ENCODE measurements at places on chromosomes 5 and 9.

DNA sequence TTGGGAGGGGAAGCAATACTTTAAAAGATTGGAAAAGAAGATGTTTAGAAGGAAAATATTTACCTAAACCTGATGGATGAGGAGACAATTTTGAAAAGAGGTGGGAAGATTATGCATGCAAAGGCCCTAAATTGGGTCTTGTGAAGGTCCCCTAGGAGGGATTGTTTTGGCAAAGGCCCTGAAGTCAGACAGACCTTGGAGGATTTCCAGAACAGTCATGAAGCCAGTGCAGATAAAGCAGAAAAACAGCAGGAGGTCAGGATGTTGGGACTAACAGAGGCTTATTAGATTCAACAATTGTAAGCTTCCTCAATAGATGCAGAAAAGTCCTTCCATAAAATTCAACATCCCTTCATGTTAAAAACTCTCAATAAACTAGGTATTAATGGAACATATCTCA lies 361.0 kb upstream of the CDH6 start:
- no peak for DNase-seq

GRCh38 chr9:20319241-20319640 lies 303.1 kb downstream of the MLLT3 start:
- no peak for DNase-seq

- DNase-seq = no peak
Measured at GRCh38 chr9:89522261-89522958, 24.5 kb upstream of the SEMA4D start.

DNA sequence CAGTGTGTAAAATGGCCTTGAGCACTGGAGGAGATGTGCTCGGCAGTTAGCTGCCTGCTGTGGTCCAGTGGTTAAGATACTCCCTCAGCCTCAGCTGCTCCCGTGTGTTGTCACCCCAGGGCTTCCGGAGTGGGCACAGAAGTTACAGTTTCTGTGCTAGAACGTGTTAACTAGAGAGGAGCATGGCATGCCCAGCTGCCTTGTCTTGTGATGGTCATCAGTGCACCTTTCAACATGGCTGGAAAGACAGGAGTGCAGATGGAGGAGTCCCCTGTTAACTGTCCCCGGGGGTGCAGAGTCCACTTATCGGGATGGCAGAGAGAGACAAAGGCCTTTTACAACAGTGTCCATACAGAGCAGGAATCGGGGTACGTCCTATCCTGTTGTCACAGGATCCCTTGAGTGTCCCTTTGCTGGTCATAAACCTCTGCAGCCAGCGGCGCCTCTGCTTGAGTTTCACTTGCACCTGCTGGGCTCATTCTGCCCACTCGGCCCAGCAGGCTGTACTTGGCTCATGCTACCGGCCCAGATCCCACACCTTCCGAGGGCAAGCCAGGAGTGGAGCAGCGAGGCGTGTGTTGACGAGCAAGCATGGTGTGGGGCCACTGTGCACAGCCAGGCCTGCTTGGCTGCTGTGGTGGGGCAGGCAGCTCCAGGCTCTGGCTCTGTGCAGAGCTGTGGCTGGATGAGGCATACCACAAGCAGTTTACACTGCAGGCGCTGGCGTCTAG lies 112.6 kb downstream of the EHMT1 start:
- DNase-seq = no peak

- no peak for DNase-seq
Measured at GRCh38 chr9:124248066-124248465, 9.7 kb upstream of the NEK6 start.

DNA sequence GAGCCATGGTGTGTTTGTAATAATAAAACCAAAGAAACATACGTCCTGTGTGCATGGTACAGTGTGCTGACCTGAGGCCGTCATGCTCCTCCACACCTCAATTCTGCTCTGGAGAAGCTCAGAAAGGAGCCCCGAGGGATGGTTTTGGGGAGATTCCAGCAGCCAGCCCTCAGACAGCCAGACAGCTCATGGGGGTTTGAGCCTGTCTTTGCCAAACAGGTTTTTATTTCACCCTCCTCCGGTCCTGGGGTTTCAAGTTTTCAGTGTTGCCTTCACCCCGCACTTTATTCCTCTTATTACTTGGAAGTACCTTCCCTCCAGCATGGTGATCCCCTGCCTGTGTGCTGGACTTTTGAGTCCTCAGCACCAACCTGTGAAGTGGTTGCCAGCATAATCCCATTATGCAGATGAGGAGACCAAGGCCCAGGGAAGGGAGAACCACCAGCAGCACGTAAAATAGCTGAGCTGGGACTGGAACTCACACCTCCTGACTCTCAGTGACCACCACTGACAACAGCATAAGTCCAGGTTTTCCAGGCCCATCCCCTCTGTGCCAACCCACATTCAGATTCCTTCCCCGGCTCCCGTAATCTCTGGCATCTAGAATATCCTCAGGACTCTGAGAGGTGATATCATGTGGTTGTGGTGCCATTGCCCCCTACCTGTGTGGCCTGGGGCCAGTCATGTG lies 35.1 kb downstream of the TGFBI start:
- DNase-seq = no peak

DNA sequence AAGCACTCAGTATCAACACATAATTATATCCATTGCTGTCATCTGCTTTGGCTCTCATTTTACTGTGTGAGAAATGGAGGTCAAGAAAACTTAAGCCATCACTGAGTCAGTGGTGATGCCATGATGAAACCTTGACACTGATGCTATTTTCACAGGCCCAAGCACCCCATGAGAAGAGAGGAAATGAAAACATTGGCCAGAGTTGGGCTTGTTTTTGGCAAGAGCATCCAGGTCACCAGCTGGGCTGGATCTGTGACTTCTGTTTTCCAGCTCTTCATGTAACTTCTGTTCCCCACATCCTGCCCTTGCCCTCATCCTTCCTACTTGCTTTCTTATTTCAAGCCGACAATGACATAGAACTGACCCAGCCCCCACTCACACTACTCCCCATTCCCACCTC lies 10.0 kb downstream of the LCP2 start:
- no peak for DNase-seq

DNA sequence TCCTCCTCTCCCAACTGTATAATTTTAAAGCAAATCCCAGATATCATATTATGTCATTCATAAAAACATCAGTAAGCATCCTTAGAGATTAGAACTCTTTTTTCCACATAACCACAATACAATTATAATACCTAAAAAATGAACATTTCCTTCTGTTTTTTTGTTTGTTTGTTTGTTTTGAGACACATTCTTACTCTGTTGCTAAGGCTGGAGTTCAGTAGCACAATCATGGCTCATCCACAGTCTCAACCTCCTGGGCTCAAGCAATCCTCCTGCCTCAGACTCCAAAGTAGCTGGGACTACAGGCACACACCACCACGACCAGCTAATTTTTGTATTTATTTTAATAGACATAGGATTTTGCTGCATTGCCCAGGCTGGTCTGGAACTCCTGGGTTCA lies 8.0 kb downstream of the F2R start:
- DNase-seq = no peak
